ENCODE measurements at places on chromosomes 7 and 10.

DNA sequence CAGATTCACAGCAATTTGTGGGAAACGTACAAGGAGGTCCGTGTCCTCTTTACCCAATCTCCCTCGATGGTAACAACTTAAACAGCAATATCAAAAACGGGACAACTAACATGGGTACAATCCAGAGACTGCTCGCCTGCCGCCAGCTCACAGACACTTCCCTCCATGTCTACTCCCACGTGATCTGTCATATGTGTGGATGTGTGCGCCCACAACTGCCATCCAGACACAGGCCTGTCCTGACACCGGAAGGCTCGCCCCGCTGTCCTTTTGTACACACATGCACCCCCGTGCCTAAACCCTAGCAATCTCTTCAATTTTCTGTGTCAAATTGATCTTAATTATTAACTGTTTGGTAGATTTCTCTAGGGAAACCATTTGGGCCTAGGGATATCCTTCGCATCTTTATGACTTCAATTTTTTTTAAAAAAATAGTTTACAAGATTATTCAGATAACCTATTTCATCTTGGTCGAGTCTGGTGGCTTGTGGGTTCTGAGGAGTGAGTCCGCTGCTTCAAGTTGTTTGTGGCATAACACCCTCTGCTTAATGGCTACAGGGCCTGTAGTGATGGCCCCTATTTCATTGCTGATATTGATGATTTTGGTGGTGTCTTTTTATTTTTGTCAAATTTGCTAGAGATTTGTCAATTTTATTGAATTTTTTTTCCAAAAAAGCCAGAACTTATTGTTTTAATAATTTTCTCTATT is 260.6 kb downstream of the MAD1L1 start:
- DNase-seq, result no peak

- no peak for DNase-seq
Observed at GRCh38 chr7:127527561-127527960, 57.8 kb downstream of the GCC1 start.

DNA sequence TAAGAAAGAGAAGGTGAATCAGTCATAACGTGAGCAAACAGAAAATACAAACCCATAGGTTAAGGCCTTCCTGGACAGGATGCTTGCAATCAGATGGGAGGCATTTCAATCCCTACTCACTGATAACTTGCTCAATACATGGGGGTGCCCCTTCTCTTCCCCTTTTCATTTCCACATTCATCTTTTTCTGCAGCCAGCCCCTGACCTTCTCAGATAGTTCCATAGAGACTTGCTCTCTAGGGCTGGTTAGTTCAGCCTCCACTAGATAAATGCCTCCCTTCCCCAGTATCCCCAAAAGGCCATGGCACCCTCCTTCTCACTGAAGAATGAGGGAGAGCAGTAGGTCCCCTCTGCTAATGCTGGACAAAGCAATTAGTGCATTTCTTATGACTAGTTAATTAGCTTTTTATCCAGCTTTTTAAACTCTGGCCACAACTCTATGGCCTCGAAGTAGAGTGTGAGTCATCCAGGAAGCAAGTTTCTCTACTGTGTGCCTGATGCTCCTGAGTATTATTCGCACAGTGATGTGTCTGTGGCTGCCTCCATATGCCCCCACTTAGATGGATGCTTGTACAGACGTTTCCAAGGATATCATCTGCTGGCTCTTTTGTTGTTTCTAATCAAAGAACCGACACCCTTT is 12.7 kb downstream of the CHN2 start:
- DNase-seq, result no peak

DNA sequence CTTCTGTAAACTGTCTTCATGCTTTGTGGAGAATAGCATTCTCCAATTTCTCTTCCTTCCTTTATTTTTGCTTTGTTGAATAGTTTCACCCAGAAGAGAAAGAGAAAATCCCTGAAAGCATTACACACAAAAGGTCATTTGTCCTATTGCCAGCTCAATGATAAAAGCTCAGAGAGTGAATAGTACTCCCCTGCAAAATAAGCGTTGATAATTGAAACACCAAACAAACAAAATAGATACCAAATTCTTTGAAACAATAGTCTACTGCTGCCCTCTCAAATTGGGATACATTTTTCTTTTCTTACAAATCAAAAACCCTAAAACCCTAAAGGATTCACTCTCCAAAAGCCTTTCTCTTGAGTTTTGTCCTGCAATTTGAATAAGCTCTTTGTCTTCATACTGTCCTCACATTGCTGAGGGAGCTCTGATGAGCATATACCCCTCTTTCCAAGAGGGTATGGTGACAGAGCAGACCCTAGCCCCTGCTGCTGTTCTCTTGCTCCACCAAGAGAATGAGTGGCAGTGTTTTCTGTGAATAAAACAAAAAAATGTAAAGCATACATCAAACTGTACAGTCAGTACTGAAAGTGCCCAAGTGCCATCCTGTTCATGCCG is 134.4 kb downstream of the CSTF2T start:
- DNase-seq, result no peak

GRCh38 chr10:132631338-132631735 is 93.8 kb downstream of the INPP5A start:
- no peak for DNase-seq

GRCh38 chr10:72796042-72796441 is 97.5 kb upstream of the OIT3 start:
- DNase-seq, result no peak

DNA sequence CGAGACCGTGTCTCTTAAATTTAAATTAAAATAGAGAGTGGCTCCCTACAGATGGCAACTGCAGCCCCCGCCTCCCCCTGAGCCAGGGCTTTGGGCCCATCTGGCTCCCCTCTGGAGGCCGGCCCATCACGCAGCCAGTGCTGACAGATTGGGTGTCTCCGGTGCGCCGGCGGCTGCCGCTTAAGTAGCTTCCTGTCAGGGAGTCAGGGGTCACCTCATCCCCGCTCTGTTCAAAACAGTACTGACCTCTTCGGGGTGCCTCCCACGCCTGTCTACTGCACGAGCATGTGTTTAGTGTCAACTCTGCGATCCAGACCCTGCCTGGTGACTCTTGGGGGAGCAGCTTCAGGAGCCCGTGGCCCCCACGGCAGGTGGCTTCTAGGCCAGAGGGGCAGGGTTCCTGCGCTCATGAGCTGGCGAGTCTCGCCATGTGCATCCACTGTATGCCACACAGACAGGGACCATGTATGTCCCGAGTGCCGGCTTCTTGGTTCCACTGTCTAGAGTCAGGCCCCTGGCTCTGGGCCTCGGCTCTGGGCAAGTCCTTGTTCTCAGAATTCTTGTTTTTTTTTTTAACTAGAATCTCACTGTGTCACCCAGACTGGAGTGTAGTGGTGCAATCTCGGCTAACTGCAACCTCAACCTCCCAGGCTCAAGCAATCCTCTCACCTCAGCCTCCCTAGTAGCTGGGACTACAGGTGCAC is 36.1 kb downstream of the KCTD7 start:
- peak; percentile 39 for DNase-seq

GRCh38 chr10:123575105-123575504 is 91.0 kb upstream of the GPR26 start:
- DNase-seq, result no peak

- peak; percentile 15 for DNase-seq
Observed at GRCh38 chr7:106421181-106421762, 136.5 kb upstream of the NAMPT start.

GRCh38 chr7:150803161-150803860 is 2.7 kb downstream of the TMEM176A start:
- no peak for DNase-seq

DNA sequence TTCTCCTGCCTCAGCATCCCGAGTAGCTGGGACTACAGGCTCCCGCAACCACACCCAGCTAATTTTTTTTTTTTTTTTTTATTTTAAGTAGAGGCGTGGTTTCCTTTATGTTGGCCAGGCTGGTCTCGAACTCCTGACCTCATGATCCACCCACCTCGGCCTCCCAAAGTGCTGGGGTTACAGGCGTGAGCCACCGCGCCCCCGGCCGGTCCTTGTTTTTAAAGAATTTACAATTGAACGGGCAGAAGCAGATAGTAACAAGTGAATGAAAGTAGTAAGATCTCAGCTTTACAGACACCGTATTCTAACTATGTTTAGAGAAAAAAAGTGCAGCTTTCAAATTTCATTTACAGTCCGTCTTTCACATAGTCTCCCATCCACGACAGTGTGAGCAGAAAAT is 112.5 kb upstream of the VWC2 start:
- no peak for DNase-seq

DNA sequence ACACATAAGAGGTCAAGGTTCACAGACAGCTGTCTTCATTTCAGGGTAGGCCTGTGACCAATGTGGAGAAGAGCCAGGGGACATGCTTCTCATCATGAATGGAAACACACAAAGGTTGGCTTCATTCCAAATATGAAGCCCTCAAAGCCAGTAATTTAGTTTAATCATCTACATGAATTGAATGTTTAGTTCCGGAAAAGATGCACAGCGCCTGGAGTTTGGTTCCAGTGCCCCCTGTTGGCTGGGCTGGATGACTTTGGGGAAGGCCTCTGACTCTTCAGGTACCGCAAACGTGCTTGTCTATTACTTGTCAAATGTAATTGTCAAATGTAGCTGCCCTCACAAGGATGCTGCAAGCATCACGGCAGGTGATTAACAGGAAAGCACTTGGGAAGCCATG is 130.7 kb downstream of the ADRA2A start:
- no peak for DNase-seq

DNA sequence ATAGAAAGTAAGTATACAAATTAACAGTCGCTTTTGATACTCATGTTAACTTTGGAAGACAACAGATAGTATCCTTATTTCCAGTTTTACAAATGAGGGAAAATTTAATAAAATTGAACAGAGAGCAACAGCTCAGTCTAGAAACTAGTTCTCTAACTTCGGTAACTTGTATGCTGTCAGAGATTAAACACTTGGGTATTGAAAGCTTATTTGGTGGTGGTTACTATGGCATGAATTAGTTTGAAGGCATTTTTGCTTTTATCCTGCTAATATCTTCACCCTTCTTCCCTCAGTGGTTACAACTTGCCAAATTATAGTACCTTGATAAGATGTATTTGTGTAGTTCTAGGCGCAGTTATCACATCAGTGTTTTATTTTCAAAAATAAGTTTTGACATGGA is 7.2 kb downstream of the WAC start:
- no peak for DNase-seq

DNA sequence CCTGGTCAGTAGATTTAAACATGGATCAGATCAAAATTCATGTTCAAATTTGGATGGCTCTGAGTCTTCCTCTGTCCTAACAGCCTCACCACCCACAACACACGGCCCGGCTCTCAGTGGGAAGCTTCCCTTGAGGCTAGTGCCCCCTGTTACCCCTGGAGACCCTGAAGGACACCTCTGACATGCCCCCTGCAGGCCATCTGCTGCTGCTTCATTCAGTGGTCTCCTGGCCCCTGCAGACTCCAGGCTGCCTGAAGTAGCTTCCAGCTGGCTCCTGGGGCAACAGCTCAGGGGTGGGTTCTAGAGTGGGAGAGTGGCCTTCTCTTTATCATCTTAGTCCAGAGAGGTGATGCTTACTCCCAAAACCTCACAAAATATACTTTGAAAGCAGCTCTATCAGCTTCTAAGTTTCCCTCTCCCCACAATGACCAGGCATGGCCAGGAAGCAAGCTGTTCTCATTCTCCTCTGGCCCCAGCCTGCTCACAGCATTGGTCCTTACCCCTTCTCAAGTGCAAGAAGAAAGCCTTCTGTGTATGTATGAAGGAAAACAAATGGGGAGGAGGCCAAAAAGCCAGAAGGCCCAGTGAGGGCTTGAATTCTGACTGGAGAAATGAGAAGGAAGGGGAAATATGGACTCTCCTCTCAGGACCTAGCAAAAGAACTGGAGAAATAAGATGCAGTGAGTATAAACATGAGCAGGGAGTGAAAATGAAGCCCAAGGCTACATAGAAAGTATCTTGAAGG is 189.6 kb upstream of the INHBA start:
- no peak for DNase-seq

- no peak for DNase-seq
Observed at GRCh38 chr10:14543046-14543903, 212.6 kb upstream of the FRMD4A start.

- DNase-seq, result no peak
Observed at GRCh38 chr7:100753750-100754149, 20.4 kb downstream of the ZAN start.

GRCh38 chr10:87608756-87609155 is 50.9 kb upstream of the PAPSS2 start:
- DNase-seq, result no peak

DNA sequence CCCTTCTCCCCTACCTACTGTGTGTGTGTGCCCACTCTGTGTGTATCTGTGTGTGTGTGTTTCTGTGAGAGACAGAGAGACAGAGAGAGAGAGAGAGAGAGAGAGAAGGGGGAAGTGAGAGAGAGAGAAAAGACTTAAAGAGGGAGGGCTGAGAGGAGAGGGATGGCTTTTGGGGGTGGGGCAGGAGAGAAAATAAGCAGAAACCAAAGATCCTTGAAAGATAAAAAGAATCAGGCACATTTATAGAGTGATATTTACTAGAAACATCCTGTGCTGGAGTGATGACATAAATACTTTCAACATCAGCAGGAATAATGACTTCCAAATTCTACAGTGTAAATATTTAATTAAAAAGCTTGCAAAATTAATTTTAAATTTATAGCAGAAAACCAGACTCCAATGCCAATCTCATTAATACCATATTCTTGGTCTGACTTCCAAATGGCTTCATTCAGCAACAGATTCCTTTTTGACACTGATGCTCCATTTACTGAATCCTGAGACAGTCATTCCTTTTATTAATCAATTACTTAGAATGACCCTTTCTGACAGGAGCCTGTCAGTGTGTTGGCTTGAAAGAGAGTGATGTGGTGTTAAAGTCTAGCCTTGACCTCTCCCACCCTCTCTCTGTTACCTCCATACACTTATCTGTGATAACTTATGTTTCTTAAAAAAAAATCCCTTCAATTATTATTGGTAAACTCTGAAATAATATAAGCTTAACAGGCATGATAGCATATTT is 41.7 kb upstream of the WNT2 start:
- no peak for DNase-seq

- DNase-seq, result no peak
Observed at GRCh38 chr10:20593649-20594048, 303.5 kb downstream of the NEBL start.

- DNase-seq, result no peak
Observed at GRCh38 chr10:71550628-71551027, 153.9 kb downstream of the CDH23 start.

- no peak for DNase-seq
Observed at GRCh38 chr10:124541076-124541903, 79.7 kb downstream of the LHPP start.

DNA sequence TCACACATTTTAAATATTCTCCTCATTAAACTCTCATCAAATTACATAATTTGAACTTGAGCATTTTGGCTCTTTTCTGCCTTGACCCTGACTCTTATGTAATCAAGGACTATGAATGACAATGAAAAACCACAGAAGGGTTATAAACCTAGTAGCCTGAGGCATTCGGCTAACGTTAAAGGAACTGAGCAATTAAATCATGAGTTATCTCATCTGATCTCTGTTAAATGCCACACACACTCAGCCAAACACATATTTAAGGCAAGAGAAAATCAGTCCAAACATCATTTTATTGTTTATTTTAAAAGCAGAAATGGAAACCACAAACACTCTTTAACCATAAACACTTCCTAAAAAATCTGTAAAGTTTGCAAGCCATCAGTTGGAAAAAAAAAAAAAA is 204.3 kb downstream of the DGKI start:
- no peak for DNase-seq

Measured in left kidney (tissue), 8 donors.